NCI-H774 (cell line): ENCODE measurements at places on chromosomes 1 and 21.

DNA sequence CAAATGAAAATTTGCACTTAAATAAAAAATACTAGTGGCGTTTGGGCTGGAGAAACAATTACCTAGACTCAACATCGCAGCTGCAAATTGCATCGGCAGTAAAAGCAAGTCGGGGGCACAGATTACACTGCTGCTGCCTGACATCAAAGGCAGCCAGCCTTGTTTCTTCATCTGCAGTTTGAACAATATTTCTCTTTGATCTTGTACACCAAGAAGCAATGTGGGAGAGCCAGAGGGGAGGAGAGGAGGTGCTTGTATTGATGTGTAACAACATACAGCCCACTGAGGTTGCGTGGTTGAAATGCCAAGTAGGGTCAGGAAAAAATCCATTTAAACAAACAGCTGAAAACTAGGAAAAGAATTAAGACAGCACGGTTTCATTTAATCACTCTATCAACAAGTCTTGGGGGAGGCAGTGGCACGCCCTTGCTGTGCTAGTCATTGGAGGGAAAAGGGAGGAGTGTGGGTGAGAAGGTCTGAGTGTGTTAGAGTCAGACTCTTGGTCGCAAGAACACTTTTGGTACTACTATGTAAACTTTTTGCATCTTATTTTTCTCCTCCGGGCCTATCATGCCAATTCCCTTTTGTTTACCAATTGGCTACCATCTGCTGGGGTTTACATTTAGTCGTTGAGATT is 456.5 kb downstream of the OMA1 start:
- DNase-seq: no peak

GRCh38 chr1:2861143-2861987 is 59.9 kb upstream of the TTC34 start:
- DNase-seq: no peak

GRCh38 chr1:58331156-58331555 is 215.4 kb downstream of the OMA1 start:
- DNase-seq: no peak

DNA sequence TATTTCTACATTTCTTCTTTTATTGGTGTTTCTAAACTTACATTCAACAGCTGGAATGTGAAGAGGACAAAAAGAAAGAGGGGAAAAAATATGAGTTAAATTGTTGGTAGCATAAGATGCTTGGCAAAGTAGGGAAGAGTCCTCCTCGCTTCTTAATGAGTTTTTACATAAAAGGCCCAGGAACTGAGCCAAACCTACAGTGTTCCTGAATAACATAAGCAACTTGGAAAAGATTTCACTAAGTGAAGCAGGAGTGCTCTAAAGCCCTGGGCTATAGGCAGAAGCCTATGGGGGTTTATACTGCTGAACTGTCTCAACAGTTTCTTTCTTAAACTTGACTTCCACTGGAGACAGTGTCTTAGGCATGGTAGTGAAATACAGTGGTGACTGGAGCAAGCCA is 115.0 kb upstream of the USP25 start:
- DNase-seq: no peak

- peak; percentile 68 for DNase-seq
Observed at GRCh38 chr1:59078070-59078800, 218.7 kb upstream of the FGGY start.

DNA sequence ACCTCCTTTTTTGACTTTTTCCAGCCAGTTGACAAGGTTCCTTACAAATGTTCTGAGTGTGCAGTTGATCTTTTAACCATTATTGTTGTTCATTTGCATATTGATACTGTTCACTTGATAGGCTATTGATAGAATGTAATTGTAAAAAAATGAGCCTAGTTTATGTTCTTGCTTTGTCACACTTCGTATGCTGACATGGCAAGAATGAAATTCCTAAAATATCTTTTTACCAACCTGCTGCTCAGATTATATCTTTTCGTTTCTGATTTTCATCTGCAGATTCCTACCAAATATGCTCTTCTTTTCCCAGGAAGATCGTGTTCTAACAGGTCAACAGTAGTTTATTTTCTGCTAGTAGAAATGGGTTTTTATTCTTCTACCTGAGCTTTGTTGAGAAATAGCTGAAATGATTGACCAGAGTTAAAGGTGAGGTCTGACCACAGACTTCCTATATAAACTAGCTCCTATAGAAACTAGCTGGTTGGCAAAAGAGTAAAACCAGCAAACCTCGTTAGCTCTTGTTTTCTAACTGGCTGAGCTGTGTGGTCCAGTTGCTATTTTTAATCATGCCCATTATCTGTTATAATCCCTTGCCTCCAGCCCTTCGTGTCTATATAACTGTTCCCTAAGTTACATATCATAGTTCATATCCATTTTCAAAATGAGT is 174.8 kb downstream of the HS2ST1 start:
- DNase-seq: no peak

DNA sequence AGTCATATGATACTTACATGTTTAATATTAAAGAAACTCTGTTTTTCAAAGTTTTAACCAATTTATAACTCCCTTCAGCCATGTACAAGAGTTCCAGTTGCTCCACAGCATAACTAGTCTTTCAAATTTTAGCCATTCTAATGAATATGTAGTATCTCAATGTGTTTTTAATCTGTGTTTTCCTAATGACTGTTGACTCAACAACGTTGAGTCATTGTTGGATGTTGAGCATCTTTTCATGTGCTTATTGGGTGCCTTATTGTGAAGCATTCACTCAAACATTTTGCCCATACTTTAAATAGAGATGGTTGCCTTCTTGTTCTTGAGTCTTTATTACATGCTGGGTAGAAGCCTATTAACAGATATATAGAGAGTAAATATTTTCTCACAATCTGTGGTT is 240.2 kb upstream of the LYPLAL1 start:
- DNase-seq: no peak

GRCh38 chr1:21341022-21341421 is 50.8 kb upstream of the ECE1 start:
- no peak for DNase-seq

GRCh38 chr21:26909972-26910371 is 56.9 kb downstream of the ADAMTS5 start:
- DNase-seq: no peak

- no peak for DNase-seq
Observed at GRCh38 chr1:236451796-236452373, 57.8 kb downstream of the EDARADD start.

GRCh38 chr1:149916898-149917252 is 769 bp downstream of the SV2A start:
- no peak for DNase-seq

DNA sequence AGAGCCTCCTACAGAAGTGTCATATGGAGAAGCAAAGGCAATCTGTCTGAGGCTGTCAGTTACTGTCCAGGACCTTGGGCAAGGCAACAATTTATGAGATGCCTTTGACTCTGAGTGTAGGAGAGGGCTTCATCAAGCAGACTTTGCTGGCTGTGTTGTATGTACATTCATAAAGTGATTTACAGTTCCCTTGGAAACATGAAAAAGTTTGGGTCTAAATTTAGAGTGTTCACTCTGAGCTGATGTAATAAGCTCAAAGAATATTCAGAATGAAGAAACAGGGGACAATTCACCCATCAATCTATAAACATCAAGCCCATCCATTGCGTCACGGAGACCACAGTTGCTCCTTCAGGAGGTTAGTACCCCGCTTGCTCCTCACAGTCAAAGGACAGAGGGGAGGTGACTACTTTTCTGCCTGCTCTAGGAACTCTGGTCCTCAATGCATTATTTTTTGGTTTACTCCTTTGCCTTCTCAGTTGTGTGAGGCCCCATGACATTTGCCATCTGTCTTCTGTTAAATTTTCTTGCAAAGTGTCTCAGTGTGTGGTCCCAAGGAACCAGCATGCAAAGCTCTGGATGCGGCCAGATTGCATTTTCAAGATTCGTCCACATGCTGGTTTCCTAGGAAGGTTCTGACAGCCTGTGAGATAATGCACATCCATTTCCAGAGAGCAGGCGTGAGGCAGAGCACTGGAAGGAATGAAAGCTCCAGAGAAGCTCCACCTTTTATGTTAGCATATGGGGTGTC is 241.1 kb upstream of the KIAA0040 start:
- no peak for DNase-seq

DNA sequence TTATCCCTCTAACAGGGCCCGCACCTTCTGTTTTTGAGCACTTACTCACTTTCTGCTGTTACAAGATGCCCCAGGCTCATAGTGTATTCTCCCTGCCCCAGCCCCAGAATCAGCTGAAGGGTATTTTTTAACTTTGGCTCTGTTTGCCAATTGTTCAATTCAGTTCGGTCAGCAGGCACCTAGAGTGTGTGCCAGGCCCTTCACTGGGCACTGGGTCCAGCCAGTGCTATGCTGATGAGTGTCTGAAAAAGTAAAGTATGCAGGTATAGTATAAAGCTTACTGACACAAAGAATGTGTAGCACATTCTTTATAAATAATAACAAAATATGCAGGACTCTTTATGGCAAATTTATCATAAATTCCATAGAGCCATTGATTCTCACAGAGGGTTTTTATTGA is 35.0 kb downstream of the FHAD1 start:
- DNase-seq: no peak

DNA sequence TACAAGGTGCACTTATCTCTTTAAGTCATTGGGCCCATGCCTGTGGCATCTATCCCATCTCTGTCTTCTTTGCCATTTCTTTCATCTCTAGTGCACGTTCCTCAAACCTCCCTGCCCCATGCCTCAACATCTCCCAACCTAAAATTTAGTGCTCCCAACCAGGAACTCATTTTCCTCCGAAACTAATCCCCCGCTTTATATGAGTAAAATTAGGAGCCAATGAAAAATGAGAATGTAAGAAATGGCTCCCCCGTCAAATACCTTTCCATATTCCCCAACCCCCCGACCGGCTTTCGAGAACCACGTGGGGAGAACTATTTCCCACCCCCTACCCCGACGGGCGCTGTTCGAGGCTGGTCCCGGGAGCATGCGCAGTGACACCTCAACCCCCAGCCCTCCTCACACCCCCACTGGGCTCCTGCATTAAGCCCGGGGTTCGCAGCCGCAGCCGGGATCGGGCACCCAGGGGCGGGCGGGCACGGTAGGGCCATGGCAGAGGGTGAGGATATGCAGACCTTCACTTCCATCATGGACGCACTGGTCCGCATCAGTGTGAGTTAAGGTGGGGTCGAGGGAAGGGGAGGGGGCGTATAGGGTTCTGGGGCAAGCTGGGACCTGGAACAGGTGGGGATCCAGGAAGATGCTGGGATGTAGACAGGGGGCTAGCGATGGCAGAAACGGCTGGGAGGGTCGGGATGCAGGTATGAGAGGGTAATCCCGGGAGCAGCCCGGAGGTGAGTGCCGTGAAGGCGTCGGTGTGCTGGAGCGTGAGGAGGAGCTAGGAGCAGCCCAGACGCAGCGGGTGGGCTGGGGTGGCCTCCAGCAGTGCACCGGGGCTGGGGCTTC is at the start of gene TRIM46:
TRIM46 (plus strand) TSS at position 372 of the 846 bp plus-strand sequence; CDS start at position 490, 118 bp downstream.
- peak; percentile 67 for DNase-seq

- no peak for DNase-seq
Observed at GRCh38 chr21:26982767-26983166, 15.9 kb upstream of the ADAMTS5 start.

GRCh38 chr1:209989525-209989924 is 51.5 kb downstream of the SYT14 start:
- peak; percentile 6 for DNase-seq

GRCh38 chr1:31007462-31007991 is 58.0 kb downstream of the PUM1 start:
- no peak for DNase-seq

- DNase-seq: no peak
Observed at GRCh38 chr1:147821883-147822282, 61.5 kb upstream of the GJA5 start.

DNA sequence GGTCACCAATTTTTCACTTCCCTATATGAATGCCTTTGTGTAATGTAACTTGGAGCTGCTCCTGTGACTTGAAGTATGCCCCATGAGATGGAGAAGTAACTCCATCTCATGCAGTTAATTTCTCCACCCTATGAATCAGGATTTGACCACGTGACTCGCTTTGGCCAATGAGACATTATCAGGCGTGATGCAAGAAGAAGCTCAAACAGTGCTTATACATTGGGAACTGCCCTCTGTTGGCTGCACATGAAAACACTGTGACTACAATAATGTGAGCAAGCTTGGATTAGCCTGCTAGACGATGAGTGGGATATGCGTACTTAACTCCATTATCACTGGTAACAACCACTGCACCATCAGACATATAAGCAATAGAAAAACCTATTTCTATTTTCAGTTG is 684.4 kb downstream of the PLA2G4A start:
- no peak for DNase-seq
